ENCODE measurements at places on chromosomes 7 and 10.

- DNase-seq: no peak
Measured at GRCh38 chr10:4851846-4852245, 25.8 kb downstream of the AKR1E2 start.

GRCh38 chr10:62022830-62023229 is 121.3 kb downstream of the ARID5B start:
- no peak for DNase-seq

- no peak for DNase-seq
Measured at GRCh38 chr10:132837905-132838304, 52.0 kb upstream of the NKX6-2 start.

DNA sequence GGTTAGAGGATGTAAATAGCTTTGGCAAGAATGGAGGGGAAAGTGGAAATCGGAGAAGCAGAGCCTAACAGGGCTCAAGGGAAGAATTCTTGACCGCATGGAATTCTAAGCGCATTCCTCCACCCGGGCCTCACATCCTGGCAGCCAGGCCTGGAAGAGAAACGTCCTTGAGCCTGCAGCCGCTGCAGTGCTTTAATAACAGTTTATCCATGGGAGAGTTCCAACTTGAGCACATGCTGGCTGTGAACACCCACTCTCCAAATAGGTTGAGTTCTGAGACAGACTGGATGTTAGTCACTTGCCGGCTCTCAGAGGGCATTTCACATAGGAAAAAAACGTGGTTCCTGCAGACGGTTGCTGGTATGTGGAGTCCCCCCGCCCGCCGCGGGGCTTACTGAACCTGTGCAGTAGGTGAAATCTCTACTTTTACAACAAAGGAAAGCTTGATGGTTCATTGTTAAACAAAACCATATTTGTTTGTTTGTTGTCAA is 61.4 kb upstream of the STEAP1B start:
- no peak for DNase-seq

DNA sequence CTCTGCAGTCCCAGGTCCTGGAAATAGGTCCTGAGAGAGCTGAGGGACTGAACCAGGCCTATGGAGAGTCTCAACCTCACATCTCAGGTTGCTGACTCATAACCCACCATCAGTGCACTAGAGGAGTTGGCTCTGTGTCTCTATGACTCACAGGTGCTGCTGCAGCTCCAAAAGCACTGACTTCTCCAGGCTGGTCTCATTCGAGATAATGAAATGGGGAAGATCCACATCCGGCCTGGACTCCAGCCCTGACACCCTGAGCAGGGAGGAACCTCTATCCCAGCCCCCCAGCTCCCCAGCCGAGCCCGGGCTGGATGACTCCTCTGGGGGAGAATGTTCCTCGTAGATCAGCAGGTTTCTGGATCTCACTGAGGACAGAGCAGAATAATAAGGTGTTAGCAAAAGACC is 35.5 kb upstream of the DGKI start:
- DNase-seq: no peak

DNA sequence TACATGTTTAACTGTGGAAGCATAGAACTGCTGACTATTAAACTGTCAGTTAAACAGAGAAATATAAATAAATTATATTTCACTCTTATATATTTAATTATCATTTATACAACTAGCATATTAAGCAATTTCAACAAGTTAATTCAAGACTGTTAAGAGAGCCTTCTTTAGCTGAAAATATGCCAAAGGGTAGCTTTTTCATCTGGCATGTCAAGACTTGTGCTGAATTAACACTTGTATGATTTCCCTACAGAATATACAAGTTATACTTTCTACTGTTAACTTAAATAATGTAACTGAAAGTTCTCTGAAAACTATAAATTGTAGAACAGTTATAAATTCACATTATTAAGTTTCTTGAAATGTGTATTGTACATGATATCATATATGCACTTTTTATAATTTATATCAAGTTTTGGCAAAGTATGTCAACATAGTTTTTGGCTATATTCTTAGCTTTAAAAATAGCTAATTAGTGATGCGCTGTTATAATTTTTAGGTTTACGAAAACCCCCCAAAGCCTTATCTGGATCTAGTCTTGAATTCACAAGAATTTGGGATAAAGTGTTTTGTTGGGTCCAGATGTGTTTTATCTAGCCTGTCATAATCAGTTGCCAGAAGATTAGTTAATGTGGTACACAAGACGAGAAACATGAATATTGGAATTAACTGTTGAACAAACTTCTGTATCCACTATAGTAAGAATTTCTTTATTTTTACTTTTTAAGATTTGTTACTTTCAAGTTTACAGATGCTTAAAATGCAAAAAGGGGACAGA is 231.1 kb upstream of the FOXP2 start:
- DNase-seq: no peak

GRCh38 chr7:43954524-43955228 is 28.4 kb downstream of the UBE2D4 start:
- DNase-seq: no peak

DNA sequence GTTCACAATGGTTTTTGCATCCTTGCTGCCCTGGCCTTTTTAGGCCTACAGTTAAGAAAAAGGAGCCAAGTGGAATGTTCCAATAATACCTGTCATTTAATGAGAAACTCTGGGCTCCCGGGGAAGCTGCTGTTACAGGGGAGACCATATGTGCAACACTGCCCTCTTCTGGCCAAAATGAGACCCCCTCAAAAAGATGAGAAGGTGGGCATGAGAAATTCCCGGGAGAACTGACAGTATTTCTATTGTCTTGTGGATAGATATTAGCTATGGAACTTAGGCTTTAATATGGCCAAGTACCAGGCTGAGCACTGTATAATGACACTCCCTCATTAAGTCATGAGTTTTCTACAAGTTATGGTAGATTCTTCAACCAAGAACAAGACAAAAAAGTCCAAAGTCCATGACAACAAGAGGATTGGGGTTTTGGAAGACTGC is 99.4 kb downstream of the CCDC3 start:
- no peak for DNase-seq

- no peak for DNase-seq
Measured at GRCh38 chr7:95105627-95106026, 198.2 kb downstream of the PPP1R9A start.

GRCh38 chr7:140654109-140654387 is 13.4 kb upstream of the DENND2A start:
- no peak for DNase-seq

GRCh38 chr10:26556748-26557640 is 118.9 kb downstream of the APBB1IP start:
- no peak for DNase-seq

DNA sequence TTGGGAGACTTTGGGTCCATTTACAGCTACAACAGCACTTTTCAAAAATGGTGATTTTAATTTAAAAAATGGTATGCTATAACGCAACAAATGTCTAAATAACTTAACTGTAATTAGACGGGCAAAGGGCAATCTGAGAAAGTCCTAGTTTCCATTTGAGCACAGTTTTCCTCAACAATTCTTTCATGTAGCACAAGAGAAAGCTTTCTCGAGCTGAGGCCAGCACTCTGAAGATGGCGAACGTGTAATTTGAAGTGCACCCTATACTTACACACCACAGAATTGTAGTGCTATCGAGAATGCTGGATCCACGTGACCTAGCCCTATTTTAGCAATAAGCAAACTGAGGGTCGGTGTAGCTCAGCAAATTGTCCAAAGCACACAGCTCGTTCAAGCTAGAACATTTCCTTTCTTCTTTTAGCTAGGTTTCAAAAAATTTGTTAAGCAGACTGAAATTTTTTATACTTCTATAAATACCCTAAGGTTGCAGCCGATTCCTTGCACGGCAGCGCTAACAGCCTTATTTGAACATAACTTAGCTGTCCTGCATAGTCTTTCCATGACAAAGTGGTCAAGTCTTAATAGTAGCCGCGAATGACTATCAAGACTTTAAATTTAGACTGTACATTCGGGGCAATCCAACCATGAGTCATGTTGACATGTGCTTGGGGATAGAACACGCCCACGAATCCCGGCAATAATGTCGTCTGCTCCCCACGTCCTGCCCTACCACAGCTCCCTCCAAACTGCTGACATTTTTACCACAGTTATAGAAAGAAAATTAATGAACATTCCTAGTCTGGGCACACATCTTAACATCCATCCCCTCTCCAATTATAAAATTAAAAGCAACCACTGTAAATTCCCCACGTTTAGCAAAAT is 10.0 kb downstream of the KLF6 start:
- no peak for DNase-seq

GRCh38 chr10:95235676-95236067 is 41.6 kb downstream of the ACSM6 start:
- DNase-seq: no peak

GRCh38 chr10:23892296-23892695 is 316.6 kb upstream of the KIAA1217 start:
- no peak for DNase-seq

DNA sequence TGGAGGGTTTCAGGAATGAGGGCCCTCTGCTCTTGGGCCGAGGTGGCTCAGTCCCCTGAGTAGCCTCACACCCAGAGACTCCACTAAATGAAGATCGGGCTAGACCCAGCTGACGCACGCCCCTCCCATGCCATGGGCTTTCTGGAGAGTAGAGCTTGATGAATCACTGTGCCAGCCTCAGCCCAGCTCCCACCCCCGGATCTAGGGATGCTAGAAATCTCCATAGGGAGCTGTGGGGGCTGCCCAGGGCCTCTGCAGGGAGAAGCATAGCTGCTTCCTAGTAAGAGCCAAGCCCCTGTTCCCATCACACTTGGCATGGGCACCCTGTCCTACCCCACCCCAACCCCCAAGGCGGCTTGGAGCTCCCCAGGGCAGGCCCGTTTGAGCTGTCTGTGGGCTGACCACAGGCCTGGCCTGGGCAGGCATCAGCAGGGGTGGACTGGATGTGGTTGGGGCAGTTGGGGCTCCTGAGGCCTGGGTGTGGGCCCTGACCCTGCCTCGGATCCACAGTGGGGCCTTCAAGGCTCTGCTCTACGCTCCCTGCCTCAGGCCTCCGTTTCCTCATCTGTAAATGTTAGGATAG is 121.2 kb downstream of the ZMIZ1 start:
- no peak for DNase-seq

- DNase-seq: no peak
Measured at GRCh38 chr10:94307046-94307615, 55.6 kb downstream of the NOC3L start.

- no peak for DNase-seq
Measured at GRCh38 chr10:105611244-105611798, 970.2 kb downstream of the SORCS3 start.

- no peak for DNase-seq
Measured at GRCh38 chr7:121006711-121007315, 18.3 kb downstream of the CPED1 start.

DNA sequence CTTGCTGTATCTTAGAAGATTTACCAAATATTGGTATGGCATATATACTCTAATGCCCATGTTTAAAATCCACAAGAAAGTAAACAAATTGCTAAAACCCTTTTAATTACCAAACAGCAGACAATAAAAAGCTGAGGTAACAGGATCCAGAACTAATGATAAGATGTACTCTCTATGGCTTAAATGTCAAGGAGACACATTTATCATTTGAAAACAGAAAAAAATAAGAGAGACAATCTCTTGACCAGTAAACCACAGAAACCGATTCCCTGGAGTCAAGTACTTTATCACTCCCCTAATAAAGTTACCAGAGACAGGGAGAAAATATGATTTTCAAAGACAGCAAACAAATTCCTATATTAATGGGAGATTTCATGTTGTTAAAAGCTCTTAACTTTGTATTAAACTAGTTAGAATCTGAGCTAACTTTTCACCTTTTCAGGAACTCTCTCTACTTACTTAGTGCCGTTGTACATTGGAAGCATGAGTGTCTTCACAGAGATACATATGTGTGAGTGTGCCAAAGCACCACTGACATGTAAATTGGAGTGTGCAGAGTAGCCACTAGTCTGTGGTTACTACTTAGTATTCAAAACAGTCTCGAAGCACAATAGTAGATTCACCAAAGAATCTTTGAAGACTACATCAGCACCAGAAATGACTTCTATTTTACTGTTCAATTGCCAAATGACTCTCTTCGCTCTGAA is 44.2 kb downstream of the TSPAN12 start:
- no peak for DNase-seq

DNA sequence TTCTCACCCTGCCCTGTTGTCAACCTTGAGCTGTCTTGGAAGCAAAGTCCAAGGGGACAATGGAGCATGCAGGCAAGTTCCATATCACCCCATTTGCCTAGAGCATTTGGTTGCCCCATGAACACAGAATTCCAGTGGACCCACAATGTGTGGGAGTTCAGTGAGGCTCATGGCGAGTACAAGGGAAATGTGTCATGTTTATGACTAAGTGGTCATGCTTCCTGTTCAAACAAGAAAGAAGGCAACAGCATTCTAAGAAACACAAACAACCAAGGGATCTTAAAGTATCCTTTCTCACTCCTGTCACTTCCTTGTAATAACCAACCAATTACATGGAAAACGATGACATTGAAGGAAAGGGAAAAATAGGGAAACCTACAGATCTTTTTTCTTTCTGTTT is 513.0 kb downstream of the INHBA start:
- no peak for DNase-seq

DNA sequence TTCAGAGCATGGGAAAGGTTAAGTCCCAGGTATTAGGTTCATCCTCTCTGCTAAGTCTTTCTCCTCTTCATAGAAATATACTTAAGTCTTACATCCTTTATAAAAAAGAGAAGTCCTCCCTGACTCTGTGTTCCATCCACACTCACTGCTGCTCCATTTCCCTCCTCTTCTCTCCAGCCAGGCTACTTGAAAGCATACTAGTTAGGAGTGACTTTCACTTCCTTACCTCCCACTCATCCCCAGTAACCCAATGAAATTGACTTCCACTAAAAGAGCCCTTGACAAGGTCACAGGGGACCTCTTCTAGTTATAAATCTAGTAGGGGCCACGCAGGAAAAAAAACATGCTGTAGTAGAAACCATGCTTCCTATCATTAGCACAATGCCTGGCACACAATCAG is 133.1 kb upstream of the AGK start:
- DNase-seq: no peak

DNA sequence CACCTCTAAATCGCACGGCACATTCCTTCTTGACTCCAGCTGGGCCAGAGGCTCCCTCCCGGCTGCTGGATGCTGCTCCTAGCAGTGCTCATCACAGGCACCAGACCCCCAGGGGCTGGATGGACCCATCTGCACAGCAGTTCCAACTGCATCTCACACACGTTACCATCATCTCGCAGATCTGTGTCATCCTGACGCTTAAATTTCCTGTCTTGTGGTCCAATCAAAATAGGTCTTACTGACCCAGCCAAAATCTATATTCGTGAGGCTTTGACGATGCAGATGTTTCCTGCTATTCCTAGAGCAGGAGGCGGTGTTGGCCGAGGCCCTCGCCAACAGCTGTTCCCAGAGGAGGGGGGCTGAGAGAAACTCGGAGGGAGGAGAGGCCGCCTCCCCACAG is 108.0 kb downstream of the MKI67 start:
- no peak for DNase-seq

DNA sequence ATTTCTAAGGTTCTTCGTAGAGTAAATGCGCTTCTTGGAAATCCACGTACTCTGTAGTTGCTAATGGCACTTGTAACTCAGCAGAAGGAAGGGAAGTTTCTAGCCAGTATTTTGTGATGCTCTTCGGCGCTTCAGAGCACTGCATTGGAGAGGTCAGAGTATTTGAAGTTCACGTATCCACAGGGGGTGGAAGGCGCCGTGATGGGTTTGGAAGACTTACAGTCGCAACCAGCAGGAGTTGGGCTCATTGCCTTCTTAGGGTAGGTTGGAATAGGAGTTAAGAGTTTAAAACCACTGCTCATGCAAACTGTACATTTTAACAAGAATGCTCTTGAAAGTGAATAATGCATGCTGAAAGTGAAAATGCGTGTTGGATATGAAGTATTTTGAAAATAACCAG is 49.1 kb downstream of the SHH start:
- DNase-seq: no peak

- no peak for DNase-seq
Measured at GRCh38 chr10:83533290-83533689, 606.0 kb upstream of the GHITM start.

GRCh38 chr7:157432957-157433576 is 96.3 kb downstream of the DNAJB6 start:
- DNase-seq: peak; percentile 26
